ENCODE measurements at places on chromosomes 3 and 15.

- no peak for DNase-seq
Measured at GRCh38 chr15:79675982-79676381, 220.8 kb downstream of the MTHFS start.

GRCh38 chr3:44429459-44429858 lies 48.0 kb downstream of the ZNF445 start:
- DNase-seq = no peak

DNA sequence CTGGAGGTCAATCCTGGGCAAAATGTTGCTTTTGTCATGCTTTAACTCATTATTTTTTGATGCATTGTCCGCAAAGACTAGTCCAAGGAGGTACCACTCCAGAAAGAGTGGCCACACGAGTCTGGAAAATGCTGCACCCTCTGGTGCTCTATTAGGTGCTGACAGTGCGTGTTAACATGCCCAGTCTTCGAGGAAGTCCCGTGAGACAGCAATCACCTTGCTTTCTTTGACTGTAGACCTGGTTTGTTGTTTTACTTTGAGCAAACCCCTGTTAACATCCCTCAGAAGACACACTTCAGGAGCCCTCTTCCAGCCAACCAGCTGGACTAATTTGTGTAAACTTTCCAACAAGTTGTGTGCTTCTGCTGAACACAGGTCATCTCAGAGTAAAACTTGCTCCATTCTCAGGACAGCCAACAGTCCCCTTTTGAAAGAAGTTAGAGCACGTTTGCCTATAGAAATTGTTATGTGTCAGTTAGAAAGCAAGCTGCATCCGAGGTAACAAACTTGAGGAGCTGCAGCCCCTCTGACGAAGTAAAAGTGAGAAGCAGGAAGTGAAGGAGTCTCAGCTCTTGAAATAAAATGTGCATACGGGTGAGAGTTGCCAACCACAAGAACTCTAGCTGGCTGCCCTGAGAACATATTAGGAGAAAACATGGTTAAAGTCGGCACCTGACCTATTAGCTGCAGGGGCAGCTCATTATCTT lies 205.0 kb downstream of the LPP start:
- no peak for DNase-seq

GRCh38 chr3:67376416-67376815 lies 278.0 kb downstream of the SUCLG2 start:
- no peak for DNase-seq

- peak; percentile 74 for DNase-seq
Measured at GRCh38 chr3:146189519-146190173, 28.7 kb upstream of the PLOD2 start.
